ENCODE measurements at places on chromosomes 5 and 9. TPM values are rescaled to one million over a fixed set of nuclear protein-coding genes. Genes with fewer than 3 reads are reported as not detected.
A peak's percentile ranks its signal among the peaks of the same experiment; 100 is the strongest.

DNA sequence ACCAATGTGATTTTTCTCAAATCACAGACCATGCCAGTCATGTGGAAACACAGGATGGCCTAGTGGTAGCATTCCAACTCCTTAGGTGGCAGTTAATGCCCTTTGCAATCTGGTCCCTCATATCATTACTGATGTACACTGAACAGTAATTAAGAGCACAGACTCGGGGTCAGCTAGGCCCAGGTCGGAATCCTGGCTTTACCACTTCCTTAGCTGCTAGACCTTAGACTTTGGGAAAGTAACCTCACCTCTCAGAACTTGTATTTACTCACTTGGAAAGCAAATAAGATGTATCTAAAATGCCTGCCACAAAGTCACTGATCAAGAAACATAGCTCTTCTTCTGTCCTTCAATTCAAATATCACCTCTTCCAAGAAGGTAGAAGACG lies 112.8 kb downstream of the MAPKAP1 start:
- no peak for DNase-seq

Gene STOML2
- 77.8 TPM for total RNA-seq

GRCh38 chr5:176540476-176540899 lies 3.3 kb upstream of the RNF44 start:
- DNase-seq = no peak

- no peak for DNase-seq
Observed at GRCh38 chr5:33271606-33272005, 169.2 kb upstream of the TARS1 start.

Gene MARCOL
- total RNA-seq = not detected

Gene F2R
- 18.7 TPM for total RNA-seq

Gene CNTNAP3
- 1.1 TPM for total RNA-seq

DNA sequence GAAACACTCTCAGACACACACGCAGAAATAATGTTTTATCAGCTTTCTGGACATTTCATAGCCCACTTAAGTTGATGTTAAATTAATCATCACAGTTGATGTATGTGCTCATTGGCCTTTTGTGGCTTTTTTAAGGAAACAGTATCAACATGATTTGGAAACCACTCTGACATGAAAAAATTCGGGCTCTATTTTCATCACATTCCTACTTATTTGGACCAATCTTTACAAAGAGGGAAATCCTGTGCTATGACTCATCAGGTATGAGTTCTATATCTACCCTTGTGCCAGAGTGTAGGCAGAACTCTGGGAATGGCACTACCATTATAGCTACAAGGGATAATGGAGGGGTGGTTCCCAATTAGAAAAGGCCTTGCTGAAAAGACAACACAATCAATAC lies 388.4 kb upstream of the PTGER4 start:
- DNase-seq = no peak

DNA sequence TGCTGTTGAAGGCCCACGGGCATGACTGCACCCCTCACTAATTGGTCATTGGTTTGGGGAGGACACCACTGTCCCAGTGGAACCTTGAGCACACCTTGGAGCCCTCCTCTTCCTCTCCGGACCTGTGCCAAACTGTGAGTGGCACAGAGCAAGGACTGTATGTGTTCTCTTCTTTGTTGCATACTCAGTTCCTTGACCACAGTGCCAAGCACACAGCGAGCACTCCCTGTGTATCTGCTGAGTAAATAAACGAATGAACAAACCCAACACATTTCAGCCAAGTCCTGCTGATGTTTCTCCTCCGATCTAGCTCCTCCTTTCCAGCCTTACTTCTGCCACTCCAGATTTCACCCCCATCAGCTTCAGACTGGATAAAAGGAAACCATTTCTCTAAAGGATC lies 2.7 kb upstream of the TRIM52 start:
- no peak for DNase-seq

Gene AQP3
- 109 TPM for total RNA-seq

DNA sequence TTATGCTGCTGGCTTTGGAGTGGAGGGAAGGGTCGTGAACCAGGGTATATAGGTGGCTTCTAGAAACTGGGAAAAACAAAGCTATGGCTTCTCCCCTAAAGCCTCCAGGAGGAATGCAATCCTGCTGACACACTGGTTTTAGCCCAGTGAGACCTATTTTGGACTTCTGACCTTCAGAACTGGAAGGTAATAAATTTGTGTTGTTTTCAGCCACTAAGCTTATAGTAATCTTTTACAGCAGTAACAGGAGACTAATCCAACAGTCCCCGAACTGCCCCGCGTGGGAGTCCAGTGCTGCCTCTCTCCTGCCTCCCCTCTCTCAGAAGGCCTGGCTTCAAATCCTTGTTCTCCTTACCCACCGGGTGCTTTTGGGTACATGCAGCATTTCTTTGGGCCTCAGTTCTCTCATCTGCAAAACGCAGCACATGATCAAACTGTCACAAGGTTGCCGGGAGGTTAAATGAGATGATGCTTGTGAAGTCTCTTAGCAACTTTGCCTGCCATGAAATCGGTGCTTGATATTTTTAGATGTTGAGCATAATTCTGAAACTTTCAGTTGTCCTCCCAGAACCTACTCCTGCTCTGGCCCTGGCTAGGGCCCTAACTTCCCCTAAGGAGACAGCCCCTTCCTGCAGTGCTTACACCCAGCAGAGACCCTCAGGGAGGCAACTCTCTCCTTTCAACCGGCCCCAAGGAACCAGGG lies 127.3 kb upstream of the BOD1 start:
- DNase-seq = no peak

Gene UBAP2
- 11.1 TPM for total RNA-seq

DNA sequence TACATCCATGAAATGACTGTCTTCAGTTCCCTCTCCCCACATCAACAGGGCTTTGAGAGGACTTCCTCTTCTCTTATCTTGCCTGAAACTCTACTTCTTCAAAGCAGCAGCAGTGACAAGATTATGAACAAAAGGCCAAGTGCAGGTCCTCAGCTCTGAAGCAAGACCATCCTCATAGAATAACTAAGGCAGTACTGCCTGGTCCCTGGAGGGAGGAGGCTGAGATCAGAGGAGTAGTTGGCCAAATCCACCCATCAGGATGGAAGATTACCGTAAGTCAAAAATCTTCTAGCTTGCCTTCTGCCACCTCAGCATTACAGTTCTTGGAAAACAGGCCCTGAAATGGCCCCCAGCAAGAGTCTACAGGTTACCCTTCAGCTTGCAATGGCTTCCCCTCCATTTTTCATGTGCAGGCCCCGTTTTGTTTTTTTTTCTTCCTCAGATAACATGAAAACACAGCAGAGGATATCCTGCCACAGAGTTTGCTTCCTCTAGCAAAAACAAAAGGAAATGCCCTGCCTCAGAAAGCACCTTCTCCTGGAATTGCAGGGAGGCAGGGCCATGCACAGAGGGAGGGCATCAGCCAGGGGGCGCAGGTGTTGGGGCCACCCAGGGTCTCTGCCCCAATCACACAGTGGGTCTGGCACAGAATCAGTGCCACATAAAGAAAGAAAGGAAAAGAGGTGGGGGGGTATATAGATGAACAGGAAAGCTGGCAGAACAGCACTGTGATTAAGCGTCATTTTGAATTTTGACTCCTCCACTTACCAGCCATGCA lies 40.0 kb downstream of the KLHL3 start:
- no peak for DNase-seq

Gene DND1
- 0.92 TPM for total RNA-seq

DNA sequence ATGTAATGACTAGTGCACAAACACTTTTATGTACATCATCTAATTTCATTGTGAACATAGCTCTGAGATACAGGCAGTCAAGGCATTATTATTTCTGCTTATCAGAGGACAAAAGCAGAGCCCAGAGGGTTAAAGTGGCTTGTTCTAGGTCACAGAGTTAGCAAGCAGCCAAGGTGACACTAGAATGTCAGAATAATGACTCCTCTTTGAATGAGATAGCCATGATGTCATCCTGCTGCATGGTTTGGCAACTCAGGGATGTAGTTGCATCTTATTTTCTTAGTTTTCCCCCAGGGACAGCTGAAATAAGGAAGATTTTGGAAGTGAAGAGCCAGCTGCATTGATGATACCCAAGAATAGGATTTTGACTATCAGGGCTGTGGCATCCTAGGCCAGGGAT lies 54.4 kb downstream of the KCNV2 start:
- DNase-seq = no peak

GRCh38 chr9:27676827-27677226 lies 103.5 kb upstream of the C9orf72 start:
- DNase-seq = no peak

Gene C9orf43
- 1.1 TPM for total RNA-seq

DNA sequence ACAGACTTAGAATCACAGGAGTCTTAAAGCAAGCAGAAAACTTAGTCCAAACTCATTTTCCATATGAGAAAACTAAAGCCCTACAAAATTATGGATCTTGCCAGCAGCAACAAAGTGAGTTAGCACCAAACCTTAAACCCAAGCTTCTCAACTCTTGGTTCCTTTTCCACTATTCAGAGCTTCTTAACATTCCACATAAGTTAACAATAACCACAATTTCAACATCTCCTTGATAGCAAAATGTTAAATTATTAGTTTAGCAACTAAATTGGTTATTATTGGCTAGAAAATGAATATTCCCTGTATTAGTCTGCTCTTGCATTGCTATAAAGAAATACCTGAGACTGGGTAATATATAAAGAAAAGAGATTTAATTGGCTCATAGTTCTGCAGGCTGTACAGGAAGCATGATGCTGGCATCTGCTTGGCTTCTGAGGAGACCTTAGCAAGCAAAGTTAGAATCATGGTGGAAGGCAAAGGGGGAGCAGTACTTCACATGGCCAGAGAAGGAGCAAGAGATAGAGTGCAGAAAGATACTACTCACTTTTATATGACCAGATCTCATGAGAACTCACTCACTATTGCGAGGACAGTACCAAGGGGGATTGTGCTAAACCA lies 26.2 kb upstream of the ARSB start:
- no peak for DNase-seq

DNA sequence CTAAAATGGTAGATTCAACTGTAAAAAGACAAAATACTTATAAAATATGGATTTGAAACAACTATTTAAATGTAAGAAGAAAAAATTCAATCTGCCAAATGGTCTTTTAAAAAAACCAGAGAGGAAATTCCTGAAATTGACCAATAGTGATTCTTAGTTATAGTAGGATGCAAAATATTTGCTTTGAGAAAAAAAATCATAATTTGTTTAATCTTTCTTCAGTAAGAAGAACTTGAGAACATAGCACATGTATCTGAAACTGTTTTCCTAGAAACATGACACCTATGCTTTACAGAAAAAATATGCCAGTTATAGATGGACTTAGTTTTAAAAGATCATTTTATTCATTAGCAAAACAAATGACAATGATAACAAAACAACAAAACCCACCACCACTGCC lies 186.9 kb upstream of the CD180 start:
- DNase-seq = no peak

DNA sequence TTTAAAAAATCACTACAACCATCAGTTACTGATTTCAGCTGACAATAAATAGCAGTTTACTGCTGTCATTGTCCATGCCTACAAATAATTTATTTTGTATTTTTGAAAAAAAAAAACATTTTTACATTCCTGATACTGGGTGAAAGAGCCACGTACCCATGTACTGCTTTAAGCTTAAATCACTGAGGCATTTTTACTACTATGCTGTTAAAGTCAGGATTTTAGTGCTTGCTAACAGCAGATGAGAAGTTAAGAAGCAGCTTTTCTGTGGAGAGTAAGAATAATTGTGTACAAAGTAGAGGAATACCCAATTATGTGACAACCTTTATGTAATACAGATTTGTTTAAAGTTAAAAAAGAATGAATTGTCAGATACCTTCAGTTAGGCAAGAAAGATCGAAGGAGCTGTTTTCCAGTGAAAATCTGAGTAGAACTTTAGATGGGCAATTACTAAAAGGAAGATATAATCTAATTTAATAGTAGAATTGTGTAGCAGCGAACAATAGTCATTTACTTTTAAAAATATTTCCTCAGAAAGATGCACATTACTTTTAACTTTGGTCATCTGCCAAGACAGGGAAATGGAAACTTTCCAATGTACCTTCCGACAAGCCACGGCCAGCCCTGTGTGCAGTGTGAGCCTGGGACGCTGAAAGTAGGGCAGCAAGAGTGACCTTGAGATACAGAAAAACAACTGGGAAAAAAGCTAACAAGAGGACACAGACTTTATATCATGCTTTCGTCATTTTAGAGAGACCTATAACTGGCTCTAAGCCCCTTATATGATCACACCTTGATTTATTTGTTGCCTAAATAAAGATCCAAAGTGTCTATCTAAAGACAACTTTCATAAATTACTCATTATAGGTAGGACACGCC lies 39.9 kb downstream of the RHOBTB3 start:
- no peak for DNase-seq

GRCh38 chr5:154236-154635 lies 37.1 kb upstream of the LRRC14B start:
- DNase-seq = no peak

DNA sequence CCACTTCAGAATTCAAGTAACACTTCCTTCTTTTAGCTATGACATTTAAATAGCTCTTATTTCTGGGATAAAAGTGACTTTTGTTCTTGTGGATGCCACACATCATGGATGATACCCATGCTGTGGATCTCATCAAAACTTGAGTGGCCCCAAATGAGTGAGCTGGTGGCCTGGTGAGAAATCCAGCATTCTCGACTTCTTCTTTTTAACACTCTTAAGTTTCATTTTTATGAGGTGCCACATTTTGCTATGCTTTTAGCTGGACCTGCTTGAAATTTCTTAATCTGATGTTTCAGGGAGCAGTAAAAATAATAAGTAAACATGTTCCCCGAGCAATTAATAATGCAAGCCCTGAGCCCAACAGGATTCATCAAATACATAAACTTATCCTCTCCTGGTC lies 384.8 kb upstream of the MEF2C start:
- DNase-seq = no peak

Gene C9orf153
- 0.42 TPM for total RNA-seq

Gene ABLIM3
- total RNA-seq = 131 TPM

DNA sequence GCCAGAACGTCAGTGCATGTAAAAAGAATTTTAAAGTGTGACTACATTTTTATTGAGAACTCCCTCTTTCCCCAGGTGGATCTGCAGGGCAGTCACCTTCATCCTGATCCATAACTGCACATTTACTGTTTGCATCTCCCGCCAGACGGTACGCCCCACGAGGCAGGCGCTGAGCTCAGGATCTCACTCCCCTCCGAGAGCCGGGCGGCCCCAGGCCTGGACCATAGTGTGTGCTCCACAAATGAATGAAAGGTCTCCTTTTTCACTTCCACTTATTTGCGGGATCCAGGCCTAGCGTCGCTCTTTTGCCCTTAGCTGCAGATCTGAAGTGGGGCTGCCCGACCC lies 378 bp downstream of the DROSHA start:
- DNase-seq = peak; percentile 42
